ENCODE measurements at places on chromosomes 2 and 18.

- DNase-seq = no peak
These were observed 284.2 kb upstream of the TANK start for GRCh38 chr2:160876029-160876428.

GRCh38 chr2:6993936-6994335 lies 76.7 kb downstream of the RNF144A start:
- no peak for DNase-seq

- DNase-seq = no peak
These were observed 576.9 kb downstream of the ADCYAP1 start for GRCh38 chr18:1481577-1481976.

- no peak for DNase-seq
These were observed 761.6 kb downstream of the DSC3 start for GRCh38 chr18:30280861-30281470.

DNA sequence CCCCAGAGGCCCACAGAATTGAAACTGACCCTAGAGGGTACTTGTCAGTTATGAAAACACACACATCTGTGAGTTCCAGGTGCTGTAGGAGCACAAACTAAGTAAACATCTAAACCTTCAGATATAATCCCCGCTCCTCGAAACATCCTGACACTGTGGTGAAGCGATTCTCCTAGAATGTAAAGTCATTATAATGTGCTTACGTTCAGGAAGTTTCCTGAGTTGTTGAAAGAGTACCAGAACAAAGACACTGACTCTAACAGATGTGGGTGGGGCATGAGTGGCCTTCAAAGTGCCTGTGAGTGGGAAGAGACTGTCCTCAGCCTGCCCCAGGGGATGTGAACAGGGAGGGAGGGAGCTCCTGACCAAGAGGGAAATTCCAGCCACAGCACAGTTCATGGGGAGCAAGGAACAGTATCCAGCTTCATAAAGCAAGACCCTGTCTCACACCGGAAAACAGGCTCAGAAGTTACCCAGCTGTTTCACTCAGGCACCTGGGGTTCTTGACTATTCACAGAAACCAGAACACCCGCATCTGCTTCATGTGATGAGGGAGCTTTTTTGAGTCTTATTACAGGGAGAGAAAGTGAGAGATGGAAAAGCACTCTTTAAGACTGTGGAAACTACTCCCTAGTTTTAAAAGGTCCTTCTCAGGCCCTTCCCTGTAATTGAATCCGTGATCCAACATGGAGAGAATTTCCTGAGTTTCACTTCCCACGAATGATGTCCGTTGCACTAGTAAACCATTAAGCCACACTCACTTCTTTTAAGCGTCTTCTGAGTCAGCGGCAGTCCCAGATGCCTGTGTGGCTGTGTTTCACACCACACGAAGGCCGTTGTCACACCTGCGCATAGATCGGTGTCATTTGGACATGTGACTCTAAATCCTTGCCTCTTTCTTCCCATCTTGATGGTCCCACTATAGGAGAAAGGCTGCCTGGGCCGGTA lies 88.6 kb upstream of the EML6 start:
- no peak for DNase-seq

- no peak for DNase-seq
These were observed 300.9 kb downstream of the ARHGAP15 start for GRCh38 chr2:143429932-143430679.

- no peak for DNase-seq
These were observed 133.6 kb upstream of the APCDD1 start for GRCh38 chr18:10320791-10321190.

DNA sequence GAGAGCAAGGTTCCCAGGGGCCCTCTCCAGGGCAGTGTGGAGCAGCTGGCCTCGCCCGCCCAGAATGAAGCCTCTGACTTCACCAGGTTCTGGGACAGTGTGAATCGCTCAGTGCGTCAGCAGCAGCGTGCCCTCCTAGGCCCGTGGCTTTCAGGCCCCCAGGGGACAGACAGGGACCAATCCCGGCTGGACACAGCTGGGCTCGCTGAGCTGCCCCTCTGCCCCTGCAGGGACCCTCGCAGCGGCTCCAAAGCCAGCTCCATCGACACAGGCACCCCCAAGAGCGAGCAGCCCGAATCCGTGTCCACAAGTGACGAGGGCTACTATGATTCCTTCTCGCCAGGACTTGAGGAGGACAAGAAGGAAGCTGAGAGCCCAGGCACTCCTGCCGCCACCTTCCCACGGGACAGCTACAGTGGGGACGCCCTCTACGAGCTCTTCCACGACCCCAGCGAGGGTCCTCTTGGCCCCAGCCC lies 7.6 kb downstream of the AMER3 start:
- DNase-seq = no peak

- DNase-seq = no peak
These were observed 44.3 kb upstream of the C2orf66 start for GRCh38 chr2:196853301-196854087.

DNA sequence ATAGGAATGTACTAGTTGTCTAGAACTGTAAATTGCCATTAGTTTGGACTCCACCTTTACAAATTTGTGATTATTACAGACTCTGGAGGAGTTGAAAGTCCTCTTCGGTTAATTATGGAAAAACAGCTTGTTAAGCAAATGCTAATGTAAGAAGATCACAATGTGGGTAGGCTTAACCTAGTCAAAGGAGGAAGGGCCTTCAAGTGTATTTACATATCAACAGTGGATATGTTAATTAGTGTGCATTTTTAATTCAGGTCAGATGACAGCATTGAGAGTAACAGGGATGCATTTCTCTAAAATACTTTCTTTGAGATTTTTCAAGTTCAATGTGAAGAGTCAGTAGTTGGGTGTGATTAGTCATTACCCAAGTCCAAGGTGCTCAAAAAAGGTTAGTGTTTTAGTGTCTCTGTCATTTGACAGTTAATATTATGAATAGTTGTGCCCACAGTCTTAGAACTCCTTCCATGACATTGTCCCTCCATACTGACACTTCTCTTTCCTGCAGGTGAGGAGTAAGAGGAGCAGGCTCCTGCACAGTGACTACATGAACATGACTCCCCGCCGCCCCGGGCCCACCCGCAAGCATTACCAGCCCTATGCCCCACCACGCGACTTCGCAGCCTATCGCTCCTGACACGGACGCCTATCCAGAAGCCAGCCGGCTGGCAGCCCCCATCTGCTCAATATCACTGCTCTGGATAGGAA lies 28.0 kb downstream of the CD28 start:
- DNase-seq = no peak

DNA sequence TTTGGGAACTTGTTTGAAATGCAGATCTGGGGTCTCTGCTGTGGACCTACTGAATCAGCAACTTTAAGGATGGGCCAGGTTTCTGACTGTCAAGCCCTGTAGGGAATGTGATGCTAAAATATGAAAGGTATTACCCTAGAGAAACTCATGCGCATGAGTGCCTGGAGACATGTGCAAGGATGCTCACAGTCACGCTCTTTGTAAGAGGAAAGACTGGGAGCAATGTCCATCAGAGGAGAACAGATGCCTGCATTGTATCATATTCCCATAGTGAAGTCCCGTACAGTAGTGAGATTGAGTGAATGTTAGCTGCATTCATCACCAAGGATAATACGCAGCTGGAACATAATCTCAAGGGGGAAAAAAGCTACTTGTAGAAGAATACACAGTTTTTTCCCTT lies 14.1 kb downstream of the ZNF407 start:
- no peak for DNase-seq

DNA sequence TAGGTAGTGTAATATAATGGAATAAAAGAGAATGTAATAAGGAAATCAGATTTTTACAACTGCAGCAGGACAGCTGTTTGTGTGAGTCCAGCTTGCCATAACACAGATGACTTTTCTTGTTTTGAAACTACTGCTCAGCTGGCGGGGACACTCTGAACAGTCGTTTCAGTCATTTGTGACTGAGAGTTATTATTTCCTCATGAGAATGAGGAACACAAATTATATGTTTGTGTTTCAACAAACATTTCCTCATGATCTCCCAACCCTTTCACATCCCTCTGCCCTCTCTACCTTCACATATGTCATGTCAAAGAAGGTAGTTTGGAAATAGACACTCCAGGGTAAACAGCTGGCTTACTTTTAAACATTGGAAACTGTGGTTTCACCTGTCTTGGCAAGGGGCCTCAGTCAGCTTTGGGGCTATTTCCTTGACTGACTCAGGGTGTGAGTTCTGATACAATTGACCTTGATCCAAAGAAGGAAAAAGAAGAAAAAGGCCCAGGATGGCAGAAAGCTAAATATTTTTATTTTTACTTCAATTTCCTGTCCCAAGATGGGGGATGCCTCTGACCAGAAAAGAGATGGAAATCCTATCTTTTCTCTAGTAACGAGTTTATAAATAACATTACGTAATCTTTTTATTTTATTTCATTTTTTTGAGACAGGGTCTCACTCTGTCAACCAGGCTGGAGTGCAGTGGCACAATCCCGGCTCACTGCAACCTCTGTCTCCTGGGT lies 593 bp downstream of the SP140L start:
- DNase-seq = no peak

GRCh38 chr2:1856475-1856874 lies 112.2 kb upstream of the PXDN start:
- DNase-seq = no peak

DNA sequence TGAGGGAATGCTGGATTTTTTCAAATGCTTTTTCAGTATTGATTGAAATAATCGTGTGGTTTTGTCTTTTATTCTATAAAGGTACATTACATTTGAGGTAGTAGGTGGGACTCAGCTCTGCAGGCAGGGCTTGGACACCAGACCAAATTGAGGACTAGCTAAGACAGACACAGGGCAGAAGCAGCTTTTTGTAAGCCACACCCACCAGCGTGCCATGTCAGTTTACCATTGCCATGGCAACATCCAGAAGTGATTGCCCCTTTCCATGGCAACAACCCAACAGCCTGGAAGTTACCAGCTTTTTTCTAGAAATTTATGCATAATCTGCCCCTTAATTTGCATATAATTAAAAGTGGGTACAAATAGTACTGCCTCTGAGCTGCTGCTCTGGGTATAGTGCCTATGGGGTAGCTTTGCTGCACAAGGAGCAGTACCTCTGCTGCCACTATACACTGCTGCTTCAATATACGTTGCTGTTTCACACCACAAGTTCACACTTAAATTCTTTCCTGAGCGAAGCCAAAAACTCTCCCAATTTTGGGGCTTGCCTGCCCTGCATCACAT lies 23.6 kb upstream of the VWA3B start:
- no peak for DNase-seq

GRCh38 chr18:48715711-48716361 lies 177.0 kb downstream of the CTIF start:
- DNase-seq = no peak

DNA sequence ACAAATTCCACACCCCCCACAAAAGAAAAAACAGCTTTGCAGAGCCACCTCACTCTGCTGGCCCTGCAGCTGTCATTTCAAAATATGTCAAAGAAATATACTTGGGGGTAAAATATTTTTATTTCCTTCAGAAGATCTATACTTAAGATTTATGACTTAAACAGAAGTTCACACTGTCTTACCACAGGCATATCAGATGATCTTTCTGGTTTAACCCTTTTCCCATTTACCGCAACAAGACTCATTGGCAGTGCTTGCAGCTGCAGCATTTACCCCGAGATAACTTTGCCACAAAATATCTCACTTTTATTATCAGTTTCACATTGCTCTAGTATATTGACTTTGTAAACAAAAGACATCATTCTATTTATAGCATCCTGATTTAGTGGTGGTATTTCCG lies 21.6 kb upstream of the SLC35G4 start:
- DNase-seq = no peak

DNA sequence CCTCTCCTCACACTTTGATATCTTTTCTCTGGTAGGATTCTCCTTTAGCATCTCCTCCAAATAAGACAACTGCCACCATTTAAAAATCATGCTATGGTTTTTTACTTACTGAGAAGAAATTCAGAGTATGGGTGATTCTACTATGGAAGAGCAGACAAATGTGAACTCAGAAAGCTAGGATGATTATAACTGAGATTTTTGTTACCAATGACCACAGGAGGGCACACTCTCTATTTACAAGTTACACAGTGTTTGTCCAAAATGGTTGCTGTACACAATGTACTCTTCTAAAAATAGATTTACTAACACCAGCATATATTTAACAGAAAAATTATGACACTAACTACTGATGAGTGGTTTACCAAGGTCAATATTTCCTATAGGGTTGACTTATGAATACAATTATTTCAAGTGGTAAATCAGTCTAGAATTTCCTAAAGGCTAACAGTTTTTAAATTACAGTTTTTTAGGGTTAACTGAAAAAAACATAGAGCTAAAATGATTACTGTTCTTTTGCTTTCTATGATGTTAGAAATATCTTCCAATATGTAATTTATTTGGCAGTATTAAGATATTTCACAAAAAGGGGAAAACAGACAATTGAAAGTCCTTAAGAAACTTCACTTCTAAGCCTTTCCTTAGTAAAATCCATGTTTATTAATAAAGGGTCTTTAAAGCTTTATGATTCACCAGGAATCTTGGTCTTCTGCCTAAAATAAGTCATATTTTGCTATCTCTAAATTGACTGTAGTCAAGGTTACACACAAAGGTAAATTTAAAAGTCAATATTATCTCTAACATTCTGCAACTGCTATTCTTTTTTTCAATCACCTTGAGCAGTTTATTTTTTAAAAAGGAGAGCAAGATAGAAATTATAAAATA lies 57.2 kb downstream of the MAP4K3 start:
- DNase-seq = no peak

DNA sequence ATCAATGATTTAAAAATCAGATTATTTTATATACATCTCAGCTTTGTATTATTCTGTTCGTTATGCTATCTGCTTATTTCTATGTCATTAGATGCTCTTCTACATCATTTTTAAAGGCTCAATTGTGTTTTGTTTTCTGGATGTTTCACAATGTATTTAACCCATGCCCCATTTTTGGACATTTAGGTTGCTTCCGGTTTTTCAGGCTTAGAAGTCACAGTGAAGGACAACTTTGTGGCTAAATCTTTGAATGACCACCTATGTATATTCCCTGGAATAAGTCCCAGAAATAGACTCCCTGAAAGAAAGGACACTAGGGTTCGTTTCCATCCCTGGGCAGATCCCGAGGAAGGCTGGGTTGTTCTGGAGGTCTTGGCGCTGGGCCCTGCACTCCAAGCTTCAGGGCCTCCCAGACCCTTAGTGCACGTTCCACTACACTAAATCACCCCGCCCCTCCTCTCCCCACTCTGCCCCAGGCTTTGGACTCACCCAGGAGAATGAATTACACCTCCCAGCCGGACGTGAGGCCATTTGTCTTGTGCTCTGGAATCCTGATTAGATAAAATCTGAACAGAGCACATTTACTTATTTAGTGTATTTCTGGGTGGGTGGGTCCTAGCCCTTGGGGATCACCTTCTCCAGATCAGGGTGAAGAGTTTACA lies 188.2 kb downstream of the ZFP36L2 start:
- DNase-seq = no peak

DNA sequence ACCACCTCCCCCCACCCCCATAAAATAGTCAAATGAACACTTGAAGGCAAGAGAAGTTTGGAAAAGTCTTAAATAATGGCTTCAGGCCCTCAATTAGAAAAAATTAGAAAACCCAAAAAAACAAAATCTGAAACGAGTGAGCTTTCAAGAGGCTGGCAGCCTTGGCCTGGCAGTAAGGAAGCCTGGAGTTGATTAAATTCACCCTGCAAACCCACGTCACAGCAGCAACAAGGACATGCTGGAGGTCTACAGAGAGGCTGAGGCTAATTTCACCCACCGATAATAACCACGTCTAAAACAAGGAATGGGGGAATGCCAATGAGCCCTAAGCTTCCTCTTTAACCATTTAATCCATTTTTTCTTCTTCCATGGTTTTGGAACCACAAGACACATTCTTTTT lies 122.7 kb upstream of the SMAD7 start:
- DNase-seq = no peak

GRCh38 chr18:7198326-7198725 lies 32.6 kb upstream of the LRRC30 start:
- DNase-seq = no peak

All from activated gamma-delta T cell (primary cell).